ENCODE measurements at places on chromosomes 11 and 22.

GRCh38 chr22:50467773-50468440 is 6.9 kb downstream of the SBF1 start:
- no peak for DNase-seq

GRCh38 chr11:75155570-75156422 is 4.9 kb downstream of the SLCO2B1 start:
- no peak for DNase-seq

DNA sequence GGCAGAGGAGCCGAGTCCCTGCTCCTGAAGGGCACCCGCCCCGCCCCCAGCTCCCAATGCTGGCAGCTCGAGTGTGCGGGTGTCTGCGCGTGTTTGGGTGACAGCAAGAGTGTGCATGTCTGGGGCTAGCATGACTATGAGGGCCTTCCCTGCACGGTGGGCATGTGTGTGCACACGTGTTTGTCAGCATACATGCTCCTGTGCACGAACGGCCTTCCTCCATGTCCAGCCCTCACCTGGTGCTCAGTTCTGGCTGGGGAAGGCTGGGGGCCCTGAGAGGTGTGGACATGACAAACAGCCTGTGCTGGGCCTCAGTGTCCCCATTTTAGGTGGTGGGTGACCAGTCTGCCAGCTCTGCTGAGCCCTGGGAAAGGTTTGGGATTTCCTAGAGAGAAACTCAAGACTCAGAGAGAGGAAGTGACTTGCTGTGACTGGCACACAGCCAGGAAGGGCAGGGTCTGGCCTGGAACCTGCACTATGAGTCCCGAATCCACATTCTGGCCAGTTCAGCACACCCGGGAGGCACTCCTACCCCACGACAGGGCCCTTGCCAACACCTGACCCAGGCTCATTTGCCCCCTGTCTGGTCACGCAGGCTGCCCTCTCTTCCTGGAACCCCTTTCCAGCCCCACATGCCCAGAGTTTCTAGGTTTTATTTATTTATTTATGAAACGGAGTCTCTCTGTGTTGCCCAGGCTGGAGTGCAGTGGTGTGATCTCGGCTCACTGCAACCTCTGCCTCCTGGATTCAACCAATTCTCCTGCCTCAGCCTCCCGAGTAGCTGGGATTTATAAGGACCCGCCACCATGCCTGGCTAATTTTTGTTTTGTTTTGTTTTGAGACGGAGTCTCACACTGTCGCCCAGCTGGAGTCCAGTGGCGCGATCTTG is 3.3 kb upstream of the SHISA8 start:
- no peak for DNase-seq

GRCh38 chr11:92082652-92083051 is 142.0 kb upstream of the FAT3 start:
- no peak for DNase-seq

- no peak for DNase-seq
These were observed 75.2 kb downstream of the RTL6 start for GRCh38 chr22:44422746-44423380.

DNA sequence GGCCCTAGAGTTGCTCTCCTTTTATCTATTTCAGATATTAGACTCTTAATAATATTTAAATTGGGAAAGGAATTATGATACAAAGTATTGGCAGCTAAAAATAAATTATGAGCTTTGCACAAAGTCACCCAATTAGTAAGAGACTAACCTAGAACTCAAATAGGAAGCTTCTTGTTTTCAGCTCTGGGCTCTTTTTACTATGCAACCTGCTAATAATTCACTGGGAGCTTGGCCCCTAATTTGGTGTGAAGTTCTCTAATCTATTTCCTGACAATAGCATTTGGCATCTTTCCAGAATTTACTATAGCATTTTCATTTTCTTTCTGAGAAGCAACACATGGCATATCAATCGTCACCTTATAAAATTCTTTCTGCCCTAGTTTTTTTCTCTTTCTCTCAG is 727.7 kb upstream of the ANO5 start:
- DNase-seq, result no peak

DNA sequence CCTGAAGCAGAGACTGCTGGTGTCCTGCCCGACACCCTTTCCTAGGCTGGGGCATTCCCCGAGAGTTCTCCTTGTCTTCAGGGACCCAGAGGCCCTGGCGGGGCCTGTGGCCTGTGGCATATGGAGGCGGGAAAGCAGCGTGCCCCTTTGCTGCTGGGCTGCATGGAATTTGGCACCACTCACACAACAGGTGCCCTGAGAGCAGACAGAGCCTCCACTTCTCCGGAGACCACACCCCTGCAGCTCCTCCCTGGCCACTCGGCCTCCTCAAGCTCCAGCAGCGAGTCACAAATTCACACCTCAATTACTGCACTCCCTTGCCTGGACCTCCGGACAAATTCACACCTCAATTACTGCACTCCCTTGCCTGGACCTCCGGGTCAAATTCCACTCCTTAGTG is 1375.2 kb downstream of the TBC1D22A start:
- DNase-seq, result no peak

GRCh38 chr11:130389335-130389935 is 39.0 kb downstream of the ADAMTS8 start:
- DNase-seq, result no peak

- no peak for DNase-seq
These were observed 18.6 kb downstream of the CCDC73 start for GRCh38 chr11:32775908-32776307.

- DNase-seq, result no peak
These were observed 95.6 kb downstream of the CTTN start for GRCh38 chr11:70493891-70494290.

- DNase-seq, result no peak
These were observed 34.3 kb downstream of the GUCY1A2 start for GRCh38 chr11:106983991-106984390.

GRCh38 chr22:43272301-43272700 is 70.9 kb downstream of the SCUBE1 start:
- DNase-seq, result no peak

- DNase-seq, result peak; percentile 59
These were observed 19.3 kb downstream of the MYH9 start for GRCh38 chr22:36368359-36368983.

DNA sequence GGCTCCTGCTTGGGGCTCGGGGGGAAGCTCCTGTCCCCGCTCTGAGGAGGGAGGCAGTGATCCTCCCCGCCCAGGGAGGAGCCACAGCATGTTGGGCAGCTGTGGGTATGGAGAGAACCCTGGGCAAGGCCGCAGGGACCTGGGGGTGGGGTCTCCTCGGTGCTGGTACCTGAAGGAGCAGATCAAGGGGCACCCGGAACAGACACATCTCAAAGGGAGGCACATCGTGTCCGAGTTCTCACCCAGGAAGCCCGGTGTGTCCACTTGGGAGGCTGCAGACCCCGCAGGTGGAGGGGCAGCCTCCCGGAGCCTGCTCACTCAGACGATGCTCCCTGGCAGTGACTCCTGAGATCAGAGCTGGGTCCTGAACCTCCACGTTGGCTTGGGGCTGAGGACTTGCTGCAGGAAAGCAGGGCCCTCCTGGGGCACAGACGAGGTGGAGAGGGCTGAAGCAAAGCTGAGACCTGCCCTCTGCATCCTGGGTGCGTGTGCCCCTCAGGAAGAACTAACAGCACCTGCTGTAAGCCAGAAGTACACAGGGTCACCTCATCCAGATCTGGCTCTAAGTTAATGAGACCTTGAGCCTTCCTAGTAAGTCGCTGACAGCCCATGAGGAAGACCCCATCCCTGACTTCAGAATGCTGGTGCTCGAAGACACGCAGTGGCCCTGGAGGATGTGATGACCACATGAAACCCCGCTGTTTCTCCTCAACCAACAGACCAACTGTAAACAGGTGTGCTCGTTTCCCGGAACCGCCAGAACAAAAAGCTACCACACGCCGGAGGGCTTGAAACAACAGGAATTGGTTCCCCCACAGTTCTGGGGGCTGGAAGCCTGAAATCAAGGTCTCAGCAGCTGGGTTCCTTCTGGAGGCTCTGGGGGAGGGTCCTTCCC is 5.9 kb upstream of the OSBPL5 start:
- no peak for DNase-seq

DNA sequence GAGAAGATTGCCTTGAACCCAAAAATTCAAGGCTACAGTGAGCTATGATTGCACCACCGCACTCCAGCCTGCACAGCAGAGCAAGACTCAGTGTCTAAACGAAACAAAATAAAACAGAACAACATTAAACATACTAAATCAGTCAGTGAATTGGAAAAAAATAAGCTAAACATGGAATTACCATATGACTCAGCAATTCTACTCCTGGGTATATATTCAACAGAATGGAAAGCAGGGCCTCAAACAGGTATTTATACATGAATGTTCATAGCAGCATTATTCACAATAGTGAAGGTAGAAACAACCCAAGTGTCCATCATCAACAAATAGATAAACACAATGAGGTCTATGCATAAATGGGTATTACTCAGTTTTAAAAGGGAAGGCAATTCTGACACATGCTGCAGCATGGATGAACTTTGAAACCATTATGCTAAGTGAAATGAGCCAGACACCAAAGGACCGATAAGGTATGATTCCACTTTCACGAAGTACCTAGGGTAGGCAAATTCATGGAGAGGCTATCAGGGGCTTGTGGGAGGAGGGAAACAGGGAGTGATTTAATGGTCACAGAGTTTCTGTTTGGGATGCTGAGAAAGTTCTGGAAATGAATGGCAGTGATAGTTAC is 15.5 kb downstream of the NTM start:
- no peak for DNase-seq

GRCh38 chr22:27424319-27424718 is 377.2 kb downstream of the MN1 start:
- peak; percentile 62 for DNase-seq

DNA sequence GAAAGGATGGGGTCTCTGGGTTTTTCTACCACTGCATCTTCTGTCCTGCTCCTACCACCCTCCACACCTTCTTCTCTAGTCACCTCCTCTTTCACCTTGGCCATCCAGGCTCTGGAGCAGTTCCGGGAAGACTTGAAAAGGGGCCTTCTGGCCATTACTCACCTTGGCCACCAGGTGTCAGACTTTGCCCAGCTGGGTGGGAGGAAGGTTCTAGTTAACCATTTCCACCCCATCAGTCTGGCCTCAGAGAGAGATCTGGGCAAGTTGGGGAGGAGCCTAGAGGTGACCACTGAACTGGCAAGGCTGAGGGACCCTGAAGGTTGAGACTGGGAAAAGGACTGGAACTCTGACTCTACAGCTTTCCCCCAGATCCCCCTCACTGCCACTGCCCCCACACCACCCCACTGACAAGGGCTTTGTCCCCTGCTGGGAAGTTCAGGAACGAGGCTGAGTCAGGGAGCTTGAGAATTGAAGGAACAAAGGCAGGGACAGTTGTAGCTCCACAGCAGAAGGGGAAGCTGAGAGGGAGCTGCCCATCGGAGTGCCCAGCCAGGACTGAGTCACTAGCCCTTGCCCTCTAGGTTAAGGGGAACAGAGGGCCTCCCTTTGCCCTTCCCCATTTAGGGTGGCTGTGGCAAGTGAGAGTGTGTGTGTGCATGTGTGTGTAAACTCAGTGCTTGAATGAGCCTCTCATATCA is 3.7 kb upstream of the POLD4 start:
- peak; percentile 69 for DNase-seq

DNA sequence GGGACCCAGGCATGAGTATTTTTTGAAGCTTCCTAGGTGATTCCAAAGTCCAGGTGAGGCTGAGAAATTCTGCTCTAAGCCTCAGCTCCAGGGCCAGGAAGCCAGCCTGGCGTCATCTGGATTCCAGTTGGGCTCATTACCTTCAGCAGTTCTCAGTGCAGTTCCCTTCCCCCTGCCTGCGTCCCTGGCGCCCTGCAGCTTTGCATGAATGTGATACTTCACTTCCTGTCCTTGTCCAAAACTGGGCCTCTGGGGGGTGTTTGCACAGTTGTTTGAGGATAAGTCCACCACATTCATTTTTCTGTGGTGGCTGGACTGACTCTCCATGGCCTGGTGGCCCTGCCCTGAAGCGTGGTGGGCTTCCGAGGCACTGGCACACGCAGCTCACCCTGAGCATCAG is 98.1 kb downstream of the TENM4 start:
- DNase-seq, result no peak

GRCh38 chr22:40203572-40203971 is 25.8 kb downstream of the TNRC6B start:
- no peak for DNase-seq

DNA sequence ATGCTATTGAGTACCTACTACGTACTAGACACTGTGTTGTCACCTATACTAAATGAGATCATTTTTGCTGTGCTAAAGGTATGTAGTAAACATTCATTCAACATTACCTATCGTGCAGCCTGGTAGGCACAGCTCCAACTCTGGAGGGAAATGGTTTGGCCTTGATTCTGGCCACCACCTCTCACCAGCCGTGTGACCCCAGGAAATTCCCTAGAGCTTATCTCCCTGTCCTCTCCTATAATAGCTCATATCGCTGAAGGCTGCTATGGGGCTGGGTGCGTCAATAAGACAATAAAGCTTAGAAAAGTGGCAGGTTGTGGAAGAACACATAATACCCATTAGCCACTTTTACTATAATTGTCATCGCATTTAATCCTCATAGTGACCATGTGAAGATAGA is 107.5 kb downstream of the MYO18B start:
- DNase-seq, result no peak

DNA sequence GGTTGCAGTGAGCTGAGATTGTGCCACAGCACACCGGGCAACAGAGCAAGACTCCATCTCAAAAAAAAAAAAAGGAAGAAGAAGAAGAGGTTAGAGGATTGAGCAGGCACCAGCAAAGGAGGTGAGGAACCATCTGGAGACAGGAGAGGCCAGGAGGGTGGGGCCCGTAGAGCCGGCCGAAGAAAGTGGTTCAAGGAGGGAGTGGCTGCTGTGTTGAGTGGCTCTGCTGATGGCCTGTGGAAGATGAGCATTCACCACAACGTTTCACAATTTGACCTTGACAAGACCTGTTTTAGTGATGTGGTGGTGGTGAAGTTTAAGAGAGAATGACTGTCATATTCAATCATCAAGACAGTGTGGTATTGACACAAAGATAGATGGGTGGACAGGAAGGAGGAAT is 6.8 kb upstream of the CTSD start:
- DNase-seq, result no peak

GRCh38 chr11:96205460-96205809 is 137.6 kb downstream of the MAML2 start:
- no peak for DNase-seq

DNA sequence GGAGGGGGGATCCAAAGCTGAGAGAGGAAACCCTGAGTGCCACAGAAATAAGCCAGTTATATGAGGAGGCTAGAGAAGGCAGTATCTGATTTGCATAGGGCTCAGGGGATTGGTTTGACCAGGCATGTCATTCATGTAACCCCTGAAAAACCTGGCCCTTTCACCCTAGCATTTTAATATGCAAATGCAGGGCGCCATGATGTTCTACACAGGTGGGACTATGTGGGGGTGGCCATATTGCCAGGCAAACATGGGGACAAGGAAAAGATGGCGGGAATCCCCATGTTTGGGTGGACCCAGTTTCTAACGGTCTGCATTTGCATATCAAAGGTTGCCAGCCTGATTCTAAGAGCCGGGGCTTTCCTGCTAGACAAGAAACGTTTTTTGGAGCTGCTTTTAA is 27.2 kb downstream of the CSF2RB start:
- no peak for DNase-seq

- DNase-seq, result no peak
These were observed 68.6 kb downstream of the LRP5 start for GRCh38 chr11:68380786-68381622.
